ENCODE measurements at places on chromosomes 16 and 17. TPM values are rescaled to one million over a fixed set of nuclear protein-coding genes. Genes with fewer than 3 reads are reported as not detected.

C1QL1 gene
- total RNA-seq: 0.39 TPM

- H3K27me3 ChIP-seq: peaks cover 2% of the 10 kb centered on the region
- no peak for DNase-seq
- H3K27ac ChIP-seq: no peak overlapping the region
- H3K4me1 ChIP-seq: no peaks in the 10 kb centered on the region
Observed at GRCh38 chr16:72142476-72142875, 29.5 kb downstream of the PMFBP1 start.

- H3K27me3 ChIP-seq: no peaks in the 10 kb centered on the region
- DNase-seq: no peak
- peak overlapping the region; percentile 71 for H3K27ac ChIP-seq
- peak overlapping the region; percentile 35 for H3K4me3 ChIP-seq
- H3K4me1 ChIP-seq: peaks cover 70% of the 10 kb centered on the region
- H3K36me3 ChIP-seq: peaks cover 12% of the 10 kb centered on the region
Observed at GRCh38 chr17:40622509-40622928, 25.1 kb downstream of the SMARCE1 start.

SSTR5 gene
- not detected for total RNA-seq
